ENCODE measurements at places on chromosomes 3 and 15. TPM values are rescaled to one million over a fixed set of nuclear protein-coding genes. Genes with fewer than 3 reads are reported as not detected.

The CCR9 gene
- total RNA-seq = 2.3 TPM

The PGBD4 gene
- total RNA-seq = 2.4 TPM

The HESX1 gene
- 2.7 TPM for total RNA-seq

The EPHA6 gene
- total RNA-seq = not detected

The ROPN1 gene
- total RNA-seq = not detected

The TRPM7 gene
- 25.0 TPM for total RNA-seq
